ENCODE measurements at places on chromosomes 5 and 9. TPM values are rescaled to one million over a fixed set of nuclear protein-coding genes. Genes with fewer than 3 reads are reported as not detected.

GRCh38 chr5:84729326-84729725, 344.6 kb upstream of the EDIL3 start:
- no peak overlapping the region for H3K27ac ChIP-seq
- no peak overlapping the region for H3K4me3 ChIP-seq
- no peak for DNase-seq
- no peaks in the 10 kb centered on the region for H3K4me1 ChIP-seq

DNA sequence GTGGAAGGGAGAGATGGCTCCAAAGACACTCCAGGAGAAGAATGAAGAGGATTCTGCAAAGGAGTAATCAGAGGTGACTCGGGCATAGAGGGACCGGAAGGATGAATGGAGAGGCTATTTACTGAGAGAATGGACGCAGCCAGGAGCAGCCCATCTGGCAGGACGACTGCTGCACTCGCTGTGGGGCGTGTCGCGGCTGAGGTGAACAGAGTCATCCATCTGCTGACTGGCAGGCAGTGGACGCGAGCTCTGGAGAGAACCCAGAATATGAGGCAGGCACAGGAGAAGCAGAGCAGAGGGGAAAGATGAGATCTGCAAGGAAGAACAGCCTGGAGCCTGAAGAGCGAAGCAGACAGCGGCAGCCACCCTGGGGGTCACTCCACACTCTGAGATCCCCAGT, 16.4 kb downstream of the FGF1 start:
- no peak overlapping the region for H3K4me3 ChIP-seq
- no peaks in the 10 kb centered on the region for H3K36me3 ChIP-seq
- H3K4me1 ChIP-seq, result no peaks in the 10 kb centered on the region
- H3K27me3 ChIP-seq, result no peaks in the 10 kb centered on the region

The C9 gene
- total RNA-seq, result not detected

- no peaks in the 10 kb centered on the region for H3K36me3 ChIP-seq
- H3K4me3 ChIP-seq, result no peak overlapping the region
- no peaks in the 10 kb centered on the region for H3K4me1 ChIP-seq
- H3K27me3 ChIP-seq, result no peaks in the 10 kb centered on the region
Measured at GRCh38 chr5:171623551-171624097, 162.0 kb upstream of the SMIM23 start.

- H3K4me1 ChIP-seq, result peaks cover 3% of the 10 kb centered on the region
- H3K4me3 ChIP-seq, result no peak overlapping the region
- peak overlapping the region; percentile 2 for H3K27ac ChIP-seq
- no peaks in the 10 kb centered on the region for H3K36me3 ChIP-seq
- peak; percentile 28 for DNase-seq
- no peaks in the 10 kb centered on the region for H3K27me3 ChIP-seq
Measured at GRCh38 chr9:20552874-20553557, 69.3 kb downstream of the MLLT3 start.

GRCh38 chr9:104871961-104872527, 55.9 kb downstream of the ABCA1 start:
- H3K27ac ChIP-seq, result no peak overlapping the region
- H3K4me1 ChIP-seq, result peaks cover 11% of the 10 kb centered on the region
- DNase-seq, result no peak
- no peaks in the 10 kb centered on the region for H3K27me3 ChIP-seq

The TEK gene
- not detected for total RNA-seq

GRCh38 chr9:114072184-114073140, 5.6 kb downstream of the AMBP start:
- no peak overlapping the region for H3K27ac ChIP-seq
- H3K4me3 ChIP-seq, result no peak overlapping the region
- no peaks in the 10 kb centered on the region for H3K36me3 ChIP-seq
- H3K4me1 ChIP-seq, result no peaks in the 10 kb centered on the region
- no peaks in the 10 kb centered on the region for H3K27me3 ChIP-seq

The COL23A1 gene
- total RNA-seq, result not detected

The SAPCD2 gene
- total RNA-seq, result 2.6 TPM

DNA sequence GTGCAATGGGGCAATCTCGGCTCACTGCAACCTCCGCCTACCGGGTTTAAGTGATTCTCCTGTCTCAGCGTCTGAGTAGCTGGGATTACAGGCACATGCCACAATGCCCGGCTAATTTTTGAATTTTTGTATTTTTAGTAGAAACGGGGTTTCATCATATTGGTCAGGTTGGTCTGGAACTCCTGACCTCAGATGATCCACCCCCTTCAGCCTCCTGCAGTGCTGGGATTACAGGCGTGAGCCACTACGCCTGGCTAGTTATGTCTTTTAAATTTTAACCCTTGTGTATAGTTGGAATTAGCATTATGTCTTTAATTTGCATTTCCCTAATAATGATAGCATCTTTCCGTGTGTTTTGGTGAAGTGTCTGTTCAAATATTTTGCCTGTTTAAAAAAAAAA, 11.5 kb downstream of the GPBP1 start:
- H3K4me3 ChIP-seq, result no peak overlapping the region
- H3K4me1 ChIP-seq, result peaks cover 78% of the 10 kb centered on the region
- no peak overlapping the region for H3K27ac ChIP-seq
- no peak for DNase-seq
- no peaks in the 10 kb centered on the region for H3K27me3 ChIP-seq
- H3K36me3 ChIP-seq, result peaks cover 16% of the 10 kb centered on the region

GRCh38 chr5:14115323-14115895, 27.7 kb upstream of the TRIO start:
- no peaks in the 10 kb centered on the region for H3K4me1 ChIP-seq
- no peaks in the 10 kb centered on the region for H3K36me3 ChIP-seq
- no peaks in the 10 kb centered on the region for H3K27me3 ChIP-seq

DNA sequence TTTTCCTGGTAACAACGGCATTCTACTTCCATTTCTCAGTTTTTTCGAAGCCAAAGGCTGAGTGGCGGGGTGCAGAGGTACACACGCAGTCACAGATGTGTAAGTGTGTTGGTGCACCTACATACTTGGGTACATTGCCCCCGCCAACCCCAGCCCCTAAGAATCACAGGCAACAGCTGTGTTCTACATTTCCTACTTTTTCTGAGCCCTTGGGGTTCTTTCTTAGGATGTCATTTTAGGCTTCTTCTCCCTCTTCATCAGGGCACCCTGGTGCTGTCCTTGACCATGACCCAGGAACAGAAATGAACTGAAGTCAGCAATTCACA, 104.8 kb downstream of the PAX5 start:
- H3K27me3 ChIP-seq, result no peaks in the 10 kb centered on the region
- no peaks in the 10 kb centered on the region for H3K36me3 ChIP-seq

DNA sequence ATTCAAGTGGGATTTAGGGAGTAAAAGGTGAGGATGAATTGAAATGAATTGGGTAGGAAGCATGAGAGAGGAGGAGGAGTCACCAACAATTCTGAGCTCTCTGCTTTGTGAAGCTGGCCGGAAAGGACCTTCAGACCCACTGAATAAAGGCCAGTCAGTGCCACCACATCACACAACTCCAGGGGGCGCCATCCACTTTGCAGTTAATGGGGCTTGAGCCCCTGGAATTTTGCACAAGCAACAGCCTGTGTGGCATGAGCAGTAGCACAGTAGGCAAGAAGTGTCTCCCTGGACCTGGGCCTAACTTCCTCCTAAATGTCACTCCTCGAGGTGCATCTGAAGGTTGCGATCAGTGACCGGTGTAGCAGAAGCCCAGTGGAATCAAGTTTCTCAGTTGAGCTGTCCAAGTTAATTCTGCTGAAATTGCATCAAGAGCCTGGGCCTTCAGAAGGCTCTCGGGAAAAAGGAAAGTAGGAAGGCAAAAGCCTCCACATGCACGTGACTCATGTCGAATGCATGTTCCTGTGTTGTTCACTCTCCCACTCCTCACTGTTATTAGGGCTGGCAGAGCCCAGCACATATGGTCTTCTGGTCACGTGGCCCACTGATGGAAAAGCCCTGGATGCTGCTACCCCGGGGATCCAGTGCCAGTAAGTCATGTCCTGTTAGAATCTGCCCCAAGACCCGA, 27.8 kb upstream of the GLIS3 start:
- H3K27ac ChIP-seq, result no peak overlapping the region
- no peak for DNase-seq
- H3K4me1 ChIP-seq, result no peaks in the 10 kb centered on the region
- H3K4me3 ChIP-seq, result no peak overlapping the region
- no peaks in the 10 kb centered on the region for H3K36me3 ChIP-seq
- no peaks in the 10 kb centered on the region for H3K27me3 ChIP-seq

The MRPL36 gene
- total RNA-seq, result 14.1 TPM

The SLC6A3 gene
- not detected for total RNA-seq

- no peak overlapping the region for H3K4me3 ChIP-seq
- H3K36me3 ChIP-seq, result no peaks in the 10 kb centered on the region
- no peak for DNase-seq
- peaks cover 10% of the 10 kb centered on the region for H3K27me3 ChIP-seq
Measured at GRCh38 chr9:117744369-117744768, 40.2 kb downstream of the TLR4 start.

- peak; percentile 89 for DNase-seq
- H3K4me3 ChIP-seq, result no peak overlapping the region
- no peaks in the 10 kb centered on the region for H3K27me3 ChIP-seq
- H3K4me1 ChIP-seq, result peaks cover 10% of the 10 kb centered on the region
- H3K36me3 ChIP-seq, result peaks cover 16% of the 10 kb centered on the region
Measured at GRCh38 chr9:112097712-112098688, 77.1 kb downstream of the SUSD1 start.

DNA sequence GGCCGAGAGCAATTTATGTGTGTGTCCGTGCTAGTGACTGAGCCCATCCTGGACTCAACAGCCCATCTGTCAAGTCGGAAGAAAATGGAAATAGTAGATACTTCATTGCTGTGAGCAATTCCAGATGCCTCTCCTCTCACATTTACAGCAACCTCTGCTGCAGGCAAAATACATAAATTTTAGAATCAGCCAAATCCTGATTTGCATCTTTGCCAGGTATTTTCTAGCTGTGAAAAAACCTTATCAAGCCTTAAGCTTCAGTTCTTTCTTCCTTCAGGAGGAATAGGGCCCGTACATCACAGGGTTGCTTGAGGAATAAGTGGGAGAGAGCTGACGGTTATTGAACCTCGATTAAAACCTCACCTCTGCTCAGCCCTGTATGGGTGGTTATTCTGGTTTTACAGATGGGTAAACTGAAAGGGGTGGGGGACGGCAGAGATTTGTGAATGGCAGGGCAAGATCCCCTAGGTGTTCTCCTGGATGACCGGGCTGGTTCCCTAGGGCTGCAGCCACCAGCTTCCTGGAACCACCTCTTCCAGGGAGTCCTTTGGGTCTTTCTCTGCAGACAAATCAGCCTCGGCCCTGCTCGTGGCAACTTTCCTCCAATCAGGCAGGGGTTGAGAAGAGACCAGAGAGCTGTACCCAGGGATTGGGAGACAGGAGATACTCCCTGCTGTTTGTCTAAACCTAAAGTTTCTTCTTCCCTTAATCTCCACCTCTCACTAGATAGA, 5.3 kb upstream of the MSX2 start:
- no peaks in the 10 kb centered on the region for H3K4me1 ChIP-seq
- no peaks in the 10 kb centered on the region for H3K36me3 ChIP-seq
- H3K4me3 ChIP-seq, result no peak overlapping the region
- peaks cover 49% of the 10 kb centered on the region for H3K27me3 ChIP-seq
- no peak for DNase-seq

DNA sequence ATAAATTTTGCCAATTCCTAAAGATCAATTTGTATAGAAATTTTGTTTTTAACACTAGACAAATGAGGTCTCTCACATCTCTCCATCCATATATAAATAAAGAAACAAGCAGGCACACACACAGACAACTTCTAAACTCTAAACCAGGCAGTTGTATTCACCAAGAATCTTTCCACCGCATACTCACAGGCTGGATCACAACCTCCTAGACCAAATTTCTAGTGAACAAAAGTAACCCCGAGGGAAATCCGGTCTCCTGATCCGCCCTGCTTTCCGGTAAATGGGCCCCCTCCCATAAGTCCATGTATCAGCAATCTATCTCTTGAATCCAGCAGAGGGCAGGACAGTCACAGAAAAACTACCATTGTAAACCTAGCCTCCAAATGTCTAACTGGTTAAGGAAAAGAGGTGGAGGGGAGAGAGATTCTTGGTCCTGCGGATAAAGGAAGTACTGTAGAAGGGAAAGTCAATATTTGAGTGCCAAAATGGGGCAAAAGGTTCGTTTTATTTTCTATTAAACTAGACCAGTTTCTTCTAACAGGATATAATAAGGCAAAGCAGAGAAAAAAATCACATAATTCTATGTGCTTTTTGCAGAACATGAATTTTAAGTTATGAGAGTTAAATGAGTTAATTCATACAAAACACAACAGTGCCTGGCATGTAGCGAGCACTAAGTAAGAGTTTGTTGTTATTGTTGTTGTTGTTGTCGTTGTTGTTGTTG, 4.8 kb upstream of the SMU1 start:
- H3K4me3 ChIP-seq, result no peak overlapping the region
- H3K27ac ChIP-seq, result no peak overlapping the region
- peak; percentile 89 for DNase-seq
- peaks cover 28% of the 10 kb centered on the region for H3K4me1 ChIP-seq

DNA sequence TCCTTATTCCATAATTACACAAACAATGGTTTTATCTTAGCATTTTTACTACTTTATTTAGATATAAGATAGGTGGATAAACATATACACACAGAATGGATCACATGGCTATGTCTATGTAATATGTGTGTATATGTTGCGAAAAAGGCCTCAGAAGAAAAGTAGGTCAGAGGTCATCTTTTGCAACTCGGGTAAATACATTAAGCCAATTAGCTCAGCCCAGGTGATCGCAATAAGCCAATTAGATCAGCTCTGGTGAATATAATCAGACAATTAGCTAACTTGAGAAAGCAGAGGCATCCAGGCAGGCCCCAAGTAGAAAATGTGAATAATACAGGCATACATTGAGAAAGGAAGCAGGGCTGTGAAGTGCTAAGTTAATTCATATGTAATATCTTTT, 24.3 kb downstream of the SLCO4C1 start:
- DNase-seq, result no peak
- no peak overlapping the region for H3K27ac ChIP-seq
- H3K4me1 ChIP-seq, result peaks cover 3% of the 10 kb centered on the region
- H3K36me3 ChIP-seq, result peaks cover 15% of the 10 kb centered on the region
- no peak overlapping the region for H3K4me3 ChIP-seq

DNA sequence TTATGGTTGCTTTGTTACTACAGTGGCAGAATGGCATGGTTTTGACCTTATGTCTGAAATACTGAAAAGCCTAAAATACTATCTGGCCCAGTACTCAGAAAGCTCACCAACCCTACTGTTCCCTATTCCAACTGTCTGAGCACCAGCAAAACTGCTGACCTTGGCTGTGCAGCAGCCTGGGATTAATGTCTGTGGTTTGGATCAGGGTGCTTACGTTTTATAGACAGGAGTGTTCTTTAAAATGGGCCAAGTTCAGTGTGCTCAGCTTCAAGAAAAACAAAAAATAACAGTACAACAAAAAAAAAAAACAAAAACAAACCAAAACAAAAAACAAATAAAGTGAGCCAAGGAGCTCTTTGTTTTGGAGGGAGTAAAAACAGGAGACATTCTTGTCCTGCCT, 36.4 kb downstream of the SLC28A3 start:
- H3K36me3 ChIP-seq, result no peaks in the 10 kb centered on the region
- H3K27me3 ChIP-seq, result no peaks in the 10 kb centered on the region
- no peak overlapping the region for H3K27ac ChIP-seq
- H3K4me1 ChIP-seq, result no peaks in the 10 kb centered on the region

GRCh38 chr5:88045931-88046461, 222.6 kb downstream of the TMEM161B start:
- no peaks in the 10 kb centered on the region for H3K4me1 ChIP-seq
- no peak for DNase-seq
- H3K27me3 ChIP-seq, result no peaks in the 10 kb centered on the region

GRCh38 chr9:135887021-135887507, 20.3 kb downstream of the CAMSAP1 start:
- DNase-seq, result no peak
- no peaks in the 10 kb centered on the region for H3K36me3 ChIP-seq
- peak overlapping the region; percentile 59 for H3K27ac ChIP-seq
- peaks cover 43% of the 10 kb centered on the region for H3K4me1 ChIP-seq

- peak overlapping the region; percentile 67 for H3K4me3 ChIP-seq
- no peaks in the 10 kb centered on the region for H3K27me3 ChIP-seq
- H3K27ac ChIP-seq, result peak overlapping the region; percentile 94
- DNase-seq, result no peak
- peaks cover 12% of the 10 kb centered on the region for H3K36me3 ChIP-seq
- peaks cover 33% of the 10 kb centered on the region for H3K4me1 ChIP-seq
Measured at GRCh38 chr9:136481558-136481957, 1.3 kb downstream of the SEC16A start.
